ENCODE measurements at places on chromosomes 7 and 10.

GRCh38 chr7:104328970-104329825 is 795 bp downstream of the LHFPL3 start:
- no peak for DNase-seq

- DNase-seq: no peak
Measured at GRCh38 chr7:101885597-101885955, 68.2 kb downstream of the CUX1 start.

DNA sequence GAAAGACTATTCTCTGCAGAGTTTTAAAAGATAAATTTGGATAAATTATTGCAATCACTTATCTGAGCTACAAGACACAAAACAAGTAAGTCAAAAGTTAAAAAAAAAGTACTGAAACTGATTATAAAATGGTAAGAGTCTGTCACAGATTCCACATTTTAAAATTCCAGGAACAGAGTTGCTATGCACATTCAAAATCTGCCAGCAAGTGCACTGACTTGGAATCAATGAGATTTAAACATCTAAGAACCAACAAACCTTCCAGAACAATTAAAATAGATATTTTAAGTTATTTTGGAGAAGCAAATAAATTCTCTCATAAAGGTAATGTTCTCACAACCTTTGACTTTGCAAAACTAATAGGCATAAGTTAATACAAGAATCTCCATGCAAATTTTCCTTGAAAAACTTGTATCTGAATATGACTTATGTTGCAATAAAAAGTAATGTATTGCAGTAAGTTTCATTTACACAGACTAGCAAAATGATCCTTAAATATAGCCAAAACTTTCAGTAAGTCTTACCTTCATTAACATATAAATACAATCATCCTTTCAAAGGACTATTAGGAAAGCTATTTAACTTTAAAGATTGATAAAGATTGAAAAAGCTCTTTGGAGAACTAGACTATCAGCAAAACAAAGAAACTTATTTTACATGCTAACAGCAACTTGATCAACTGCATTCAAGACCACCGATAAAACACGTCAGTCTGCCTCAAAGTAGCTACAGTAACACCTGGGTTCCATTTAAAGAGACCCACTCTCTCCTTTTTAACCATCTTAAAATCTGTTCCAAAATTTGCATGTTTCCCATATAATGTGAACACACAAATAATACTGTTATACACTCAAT is 4.4 kb downstream of the ETV1 start:
- no peak for DNase-seq

GRCh38 chr7:50959991-50960390 is 177.3 kb upstream of the GRB10 start:
- DNase-seq: no peak

- no peak for DNase-seq
Measured at GRCh38 chr7:148964483-148965267, 63.6 kb downstream of the PDIA4 start.

DNA sequence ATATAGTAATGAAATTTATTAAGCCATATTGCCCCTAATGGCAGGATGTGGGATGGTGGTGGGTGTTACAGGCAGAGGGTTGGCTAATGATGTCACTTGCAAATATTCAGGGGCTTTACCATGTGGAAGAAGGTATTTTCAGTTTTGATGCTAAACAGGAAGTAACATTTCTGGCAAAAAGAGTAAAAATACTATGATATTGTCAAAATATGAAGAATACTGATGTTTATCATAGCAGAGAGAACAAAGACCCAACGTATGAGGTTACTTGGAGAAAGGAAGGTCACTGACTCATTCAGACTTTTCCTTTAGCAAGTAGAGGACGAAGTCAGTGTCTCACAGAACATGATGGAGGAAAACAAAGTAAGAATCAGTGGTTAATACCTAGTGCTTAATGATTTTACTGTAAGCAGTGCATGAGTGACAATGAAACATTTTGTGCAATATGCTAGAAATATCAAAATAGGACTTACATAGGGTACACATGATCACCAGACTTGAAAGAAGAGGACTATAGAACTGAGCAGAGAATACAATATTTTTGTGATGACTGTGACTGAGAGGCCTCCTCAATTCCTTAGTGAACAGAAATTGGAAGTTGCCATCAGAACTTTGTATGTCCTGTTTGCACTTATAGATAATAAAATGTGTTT is 89.7 kb upstream of the STEAP4 start:
- no peak for DNase-seq

GRCh38 chr7:124489925-124490324 is 275.7 kb downstream of the GPR37 start:
- DNase-seq: no peak

All from SK-MEL-5 (cell line).